ENCODE measurements at places on chromosomes 4 and X.

GRCh38 chrX:119189595-119189994 lies 46.5 kb upstream of the PGRMC1 start:
- DNase-seq = no peak

DNA sequence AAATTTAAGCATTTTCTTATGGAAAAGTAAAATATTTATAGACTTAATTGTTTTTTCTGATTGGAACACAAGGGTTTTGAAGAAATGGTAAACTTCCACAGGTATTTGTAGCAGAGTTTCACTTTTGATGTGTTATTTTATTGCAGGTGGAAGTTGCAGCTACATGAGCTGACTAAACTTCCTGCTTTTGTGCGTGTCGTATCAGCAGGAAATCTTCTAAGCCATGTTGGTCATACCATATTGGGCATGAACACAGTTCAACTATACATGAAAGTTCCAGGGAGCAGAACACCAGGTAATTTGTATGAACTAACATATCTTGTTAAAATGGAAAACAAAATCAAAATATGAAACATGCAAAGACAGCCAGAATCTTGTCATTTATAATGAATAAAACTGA lies 117.4 kb downstream of the DIPK2B start:
- DNase-seq = no peak

- no peak for DNase-seq
Measured at GRCh38 chr4:147707892-147708672, 23.8 kb upstream of the ARHGAP10 start.

- no peak for DNase-seq
Measured at GRCh38 chrX:49139713-49140112, 16.2 kb upstream of the GPKOW start.
